ENCODE measurements at places on chromosomes 1 and 21. TPM values are rescaled to one million over a fixed set of nuclear protein-coding genes. Genes with fewer than 3 reads are reported as not detected.

The USH2A gene
- not detected for total RNA-seq

DNA sequence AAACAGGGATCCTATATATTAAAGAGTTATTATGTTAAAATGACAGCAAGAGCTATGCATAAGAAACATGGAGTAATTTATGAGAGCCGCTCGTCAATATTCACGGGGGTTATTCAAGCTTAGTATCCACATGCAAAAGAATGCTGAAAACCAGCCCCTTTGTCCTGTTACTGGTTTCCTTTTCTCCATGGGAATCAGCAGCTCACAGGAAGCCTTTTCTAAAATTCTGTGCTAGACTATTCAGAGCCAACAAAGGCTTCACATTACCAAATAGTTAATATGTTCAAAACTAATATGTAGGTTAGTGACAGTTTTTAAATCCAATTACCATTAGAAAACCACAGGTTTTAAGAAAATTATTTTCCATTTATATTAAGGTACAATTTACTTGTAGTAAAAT is 225.6 kb upstream of the MAP1LC3C start:
- DNase-seq = no peak

- no peak for DNase-seq
Observed at GRCh38 chr1:14149431-14149830, 449.1 kb upstream of the KAZN start.

DNA sequence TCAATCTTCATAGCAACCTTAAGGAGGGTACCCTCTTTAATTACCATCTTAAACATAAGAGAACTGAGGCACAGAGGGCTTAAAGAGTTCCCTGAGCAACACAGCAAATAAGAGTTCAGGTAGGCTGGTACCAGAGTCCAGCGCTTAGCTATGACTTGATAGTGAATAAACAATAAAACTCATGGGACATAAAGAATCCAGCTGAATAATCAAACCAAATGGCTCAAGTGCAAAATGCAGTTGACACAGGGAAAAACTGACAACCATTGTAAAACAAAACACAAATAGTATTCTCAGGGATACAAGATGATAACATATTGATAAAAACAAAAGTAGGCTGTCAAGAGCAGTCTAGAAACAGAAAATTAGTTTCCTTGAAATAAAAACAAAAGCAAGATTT is 176.9 kb upstream of the HMGB4 start:
- DNase-seq = no peak

The DIRAS3 gene
- not detected for total RNA-seq

The AVPR1B gene
- total RNA-seq = not detected

DNA sequence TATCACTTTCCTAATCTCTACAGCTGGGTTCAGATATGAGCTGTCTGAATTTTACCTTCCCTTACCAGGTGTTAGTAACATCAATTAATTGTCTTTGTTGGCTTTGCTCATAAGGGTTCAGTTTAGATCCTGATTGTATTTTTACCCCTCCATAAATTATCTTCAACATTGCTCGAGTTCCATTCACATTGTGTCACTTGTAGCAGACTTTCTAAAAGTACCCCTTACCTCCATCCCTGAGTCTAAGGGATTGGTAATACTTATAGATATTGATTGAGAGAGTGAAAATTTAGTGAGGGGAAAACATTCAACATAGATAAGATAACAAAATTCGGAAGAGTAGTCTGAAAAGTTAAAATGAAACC is 7.3 kb downstream of the RASAL2 start:
- DNase-seq = no peak

- no peak for DNase-seq
Observed at GRCh38 chr21:43880111-43880985, 15.3 kb downstream of the AGPAT3 start.

DNA sequence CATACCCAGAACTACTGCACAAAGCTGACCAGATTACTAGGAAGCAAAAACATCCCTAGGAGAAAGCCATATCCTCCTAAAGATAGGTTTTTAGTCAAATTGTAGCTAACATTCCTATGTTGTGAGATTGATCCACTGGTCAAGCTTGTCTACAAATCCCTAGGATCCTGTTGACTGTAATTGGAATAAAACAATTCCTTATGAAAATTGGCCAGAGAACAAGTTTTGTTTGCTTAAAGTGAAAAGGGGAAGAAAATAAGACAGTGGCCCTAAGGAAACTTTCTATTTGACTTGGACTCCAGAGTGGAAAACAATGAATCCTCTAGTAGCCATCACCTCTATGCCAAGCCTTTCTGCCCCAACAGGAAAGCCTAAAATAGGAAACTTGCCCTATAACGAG is 645.2 kb upstream of the USP24 start:
- DNase-seq = no peak

The HNRNPCL4 gene
- total RNA-seq = not detected

GRCh38 chr1:228082214-228082917 is at the start of gene ARF1:
Gene ARF1 (plus strand): TSS chr1:228082708. CDS start chr1:228097115, 14,407 bp downstream.
- DNase-seq = peak; percentile 95

DNA sequence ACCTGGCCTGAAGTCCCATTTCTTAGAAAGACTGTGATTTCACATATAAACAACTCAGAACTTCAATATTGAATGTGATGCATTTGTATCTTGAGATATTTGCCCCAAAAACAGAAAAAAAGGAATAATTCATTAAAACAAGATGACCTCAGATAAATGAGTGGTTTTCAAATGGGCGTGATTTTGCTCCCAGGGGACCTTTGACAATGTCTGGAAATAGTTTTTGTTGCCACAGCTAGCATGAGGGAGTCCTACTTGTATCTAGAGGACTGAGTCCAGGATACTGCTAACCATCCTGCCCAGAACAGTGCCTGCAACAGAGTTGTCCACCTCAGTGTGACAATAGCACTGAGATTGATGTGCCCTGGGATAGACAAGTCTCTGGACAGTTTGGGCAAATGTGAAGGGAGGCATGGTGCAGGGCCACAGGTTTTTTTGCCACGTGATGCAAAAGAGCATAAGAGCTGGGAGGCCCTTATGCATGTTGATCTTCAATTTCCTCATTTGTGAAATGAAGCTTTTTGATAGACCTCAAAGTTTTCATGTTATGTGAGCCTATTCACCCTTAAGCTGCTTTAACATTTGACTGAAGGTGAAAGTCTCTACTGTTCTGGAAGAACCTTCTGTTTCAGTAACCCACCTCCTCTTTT is 46.2 kb downstream of the MAP3K7CL start:
- DNase-seq = no peak

- DNase-seq = no peak
Observed at GRCh38 chr1:176461576-176461975, 1.4 kb upstream of the PAPPA2 start.

All from activated CD8-positive, alpha-beta memory T cell treated with anti-CD3 and anti-CD28 coated beads, Interleukin-2, amount 10 ng/mL, durations not matched to agents 7 days and 5 days (primary cell).